EH (cell line): ENCODE measurements at places on chromosomes 6 and 20.

DNA sequence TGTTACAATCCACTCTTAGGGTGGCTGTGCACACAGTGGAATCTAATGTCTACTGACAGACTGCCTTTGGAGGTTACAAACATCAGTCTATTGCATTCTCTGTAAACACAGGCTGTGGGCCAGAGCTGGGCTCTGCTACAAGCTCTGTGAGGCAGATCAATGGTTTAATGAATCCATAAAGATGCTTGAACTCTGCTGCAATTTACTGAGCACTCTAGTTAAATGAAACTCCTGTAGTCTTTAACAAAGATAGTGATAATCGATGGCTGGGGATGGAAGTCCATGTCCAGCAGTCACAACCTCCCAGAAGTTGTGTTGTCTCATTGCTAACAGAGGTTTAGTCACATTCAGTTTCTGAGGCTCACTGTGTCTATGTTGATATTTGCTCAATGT lies 50.5 kb downstream of the SOBP start:
- no peak for DNase-seq

DNA sequence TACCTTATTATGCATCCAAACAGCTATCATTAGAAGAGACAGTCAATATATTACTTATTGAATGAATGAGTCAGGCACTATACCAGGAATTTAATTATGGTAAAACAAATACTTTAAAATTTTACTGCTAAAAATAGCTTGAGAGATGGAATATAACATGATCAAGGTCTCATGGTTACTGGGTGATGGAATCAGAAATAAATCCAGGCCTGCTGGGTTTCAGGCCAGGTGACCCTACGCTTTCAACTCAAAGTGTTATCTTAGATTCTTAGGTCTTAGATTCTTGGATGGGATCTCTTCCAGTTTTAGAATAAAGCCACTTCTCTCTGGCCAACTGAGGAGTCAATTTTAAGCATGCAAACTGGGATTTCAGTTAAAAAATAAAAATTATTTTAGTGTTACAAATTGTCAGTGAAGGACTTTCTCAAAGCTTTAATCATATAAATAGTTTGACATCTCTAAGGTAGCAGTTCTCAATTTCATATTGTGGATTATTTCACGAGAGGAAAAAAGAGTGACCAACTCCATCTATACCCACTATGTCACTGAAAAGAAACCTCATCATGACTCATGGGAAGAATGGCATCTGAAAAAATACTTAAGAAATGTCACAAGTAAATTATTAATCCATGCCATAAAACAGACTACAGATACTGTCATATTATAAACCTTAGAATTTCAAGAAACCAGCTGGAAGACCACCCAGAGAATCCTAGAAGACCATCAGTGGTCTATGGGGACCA lies 283.4 kb upstream of the RUNX2 start:
- peak; percentile 14 for DNase-seq

GRCh38 chr20:63000036-63000435 lies 6.7 kb downstream of the BHLHE23 start:
- no peak for DNase-seq

DNA sequence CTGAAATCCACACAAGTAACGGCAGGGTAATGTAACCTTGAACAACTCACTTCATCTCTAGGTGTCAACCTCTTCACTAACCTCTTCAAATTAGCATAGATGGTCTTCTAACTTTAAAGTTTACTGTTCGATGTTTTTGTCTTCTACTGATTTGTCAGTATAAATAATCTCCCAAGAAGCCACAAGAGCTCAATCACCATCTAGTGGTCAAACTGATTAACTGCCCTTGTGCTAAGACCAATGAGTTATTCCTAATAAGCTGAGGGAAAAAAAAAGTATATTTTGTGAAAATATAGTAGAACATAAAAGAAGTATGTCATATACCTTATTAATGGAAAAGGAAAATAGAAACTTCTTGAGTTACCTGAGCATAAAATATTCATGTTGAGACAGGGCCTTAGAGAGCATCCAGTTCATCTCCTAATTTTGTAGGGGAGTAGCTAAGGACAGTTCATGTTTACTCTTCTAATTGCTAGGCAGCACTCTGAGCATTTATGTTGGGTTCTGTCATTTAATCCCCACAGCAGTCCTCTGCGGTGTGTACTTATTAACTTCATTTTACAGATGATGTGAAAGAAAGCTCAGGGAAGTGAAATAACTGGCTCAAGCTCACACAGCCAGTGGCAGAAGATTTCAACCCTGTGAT lies 317.1 kb downstream of the ESR1 start:
- DNase-seq = peak; percentile 70

DNA sequence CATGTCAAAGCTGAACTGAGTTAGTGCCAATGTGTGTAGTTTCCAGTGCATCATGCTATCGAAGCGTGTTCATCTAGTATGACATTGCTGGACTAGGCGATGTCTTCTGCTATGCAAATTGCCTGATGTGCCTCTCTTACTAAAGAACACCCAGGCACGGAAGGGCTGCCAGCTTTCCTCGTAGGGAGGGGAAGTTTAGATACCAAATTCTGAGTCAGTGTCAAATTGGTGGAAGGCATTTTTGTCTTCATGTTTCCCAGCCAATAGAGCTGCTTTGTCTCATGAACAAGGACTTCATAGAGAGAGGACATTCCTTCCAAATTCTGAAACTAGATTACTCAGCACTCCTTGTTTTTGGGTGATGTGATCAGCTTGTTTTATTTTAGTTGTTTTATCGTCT lies 320.1 kb downstream of the BTBD3 start:
- no peak for DNase-seq

GRCh38 chr20:35271904-35272303 lies 6.0 kb downstream of the MMP24OS start:
- peak; percentile 63 for DNase-seq

DNA sequence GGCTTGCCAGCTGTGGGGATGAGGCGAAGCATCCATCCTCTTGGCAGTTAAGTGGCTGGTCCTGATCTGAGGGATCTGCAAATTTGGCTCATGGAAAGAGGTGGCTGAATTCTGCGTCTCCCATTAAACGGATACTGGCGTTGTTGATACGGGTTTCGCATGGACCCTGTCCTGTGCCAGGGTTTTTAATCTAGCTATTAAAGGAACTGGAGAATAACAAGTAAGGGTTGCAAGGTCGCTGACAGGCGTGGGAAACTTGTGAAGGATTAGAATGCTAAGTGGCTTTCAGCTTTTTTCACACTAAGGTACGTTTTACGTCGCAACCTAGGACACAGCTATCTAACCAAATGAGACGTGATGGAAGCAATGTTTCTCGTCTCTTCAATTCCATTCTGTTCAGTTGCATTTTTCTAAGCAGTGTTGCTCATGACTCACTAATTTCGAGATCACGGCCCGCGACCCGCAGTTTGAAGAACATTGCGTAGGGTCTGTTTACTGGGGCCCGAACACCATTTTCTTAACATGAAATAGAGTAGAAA lies 852 bp downstream of the GMNN start:
- peak; percentile 78 for DNase-seq

DNA sequence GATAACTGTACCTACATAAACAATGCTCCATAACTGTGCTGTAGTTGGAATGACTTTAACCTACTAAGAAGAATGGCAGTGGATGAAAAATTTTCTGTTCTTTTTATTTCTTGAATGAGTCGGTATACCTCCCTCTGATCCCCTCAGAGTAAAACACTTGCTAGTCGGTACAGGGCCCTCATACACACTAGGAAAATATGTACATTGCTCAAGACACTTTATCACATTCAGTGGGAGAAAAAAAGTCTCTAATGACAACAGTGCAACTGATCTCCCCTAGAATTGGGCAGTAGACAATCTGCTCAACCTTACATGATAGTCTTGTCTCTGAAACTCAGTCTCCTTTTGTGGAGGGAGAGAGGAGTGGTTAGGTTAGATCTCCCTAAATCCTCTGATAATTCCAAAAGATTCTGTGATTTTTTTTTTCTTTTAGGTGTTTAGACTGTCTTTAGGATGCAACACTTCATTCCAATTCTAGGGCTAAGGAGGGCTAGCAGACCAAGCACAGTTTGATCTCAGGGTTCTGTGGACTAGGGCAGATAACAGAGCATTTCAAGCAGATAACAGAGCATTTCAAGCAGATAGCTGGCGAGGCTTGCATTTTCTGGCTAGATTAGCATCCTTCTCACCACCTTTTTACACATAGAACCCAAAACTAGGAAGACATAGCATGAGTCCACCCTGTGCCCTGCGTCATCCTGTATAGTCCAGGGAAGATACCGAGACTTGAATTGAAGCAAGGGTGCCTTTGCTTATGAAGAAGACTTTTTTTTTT lies 100.3 kb upstream of the TNFAIP3 start:
- DNase-seq = peak; percentile 21

GRCh38 chr6:80480421-80481157 lies 374.1 kb downstream of the BCKDHB start:
- DNase-seq = peak; percentile 12

DNA sequence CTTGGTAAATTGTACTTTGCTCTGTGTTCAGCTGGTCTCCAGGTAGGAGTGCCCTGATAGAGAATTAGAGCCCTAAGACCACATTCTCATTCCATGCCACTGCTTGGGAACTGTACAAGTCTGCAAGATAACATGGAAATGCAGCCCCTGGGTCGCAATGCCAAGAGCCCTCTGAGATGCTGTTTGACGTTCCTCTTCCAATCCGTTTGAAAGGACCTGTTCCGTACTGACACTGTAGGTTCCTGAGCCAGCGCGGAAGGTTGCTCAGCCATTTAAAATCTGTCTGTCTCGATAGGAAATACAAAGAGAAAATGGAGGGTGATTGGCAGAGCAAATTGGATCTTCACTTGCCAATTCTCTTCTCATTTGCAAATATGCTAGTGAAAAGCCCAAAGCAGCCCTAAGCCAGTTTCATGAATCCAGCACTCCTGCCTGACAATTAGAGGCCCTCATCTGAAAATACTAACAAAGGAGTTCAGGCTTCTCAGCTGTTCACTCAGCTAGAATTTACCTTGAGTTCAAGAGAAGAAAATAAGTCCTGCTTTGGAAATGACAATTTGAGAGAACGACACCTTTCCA lies 100.6 kb upstream of the AFDN start:
- no peak for DNase-seq

GRCh38 chr20:32019156-32019510 lies 8.9 kb downstream of the CCM2L start:
- DNase-seq = peak; percentile 3
